ENCODE measurements at places on chromosomes 3 and 15.

GRCh38 chr15:36881516-36881915 is 218.8 kb downstream of the MEIS2 start:
- DNase-seq, result no peak

GRCh38 chr3:188043891-188044290 is 110.1 kb upstream of the LPP start:
- DNase-seq, result no peak

DNA sequence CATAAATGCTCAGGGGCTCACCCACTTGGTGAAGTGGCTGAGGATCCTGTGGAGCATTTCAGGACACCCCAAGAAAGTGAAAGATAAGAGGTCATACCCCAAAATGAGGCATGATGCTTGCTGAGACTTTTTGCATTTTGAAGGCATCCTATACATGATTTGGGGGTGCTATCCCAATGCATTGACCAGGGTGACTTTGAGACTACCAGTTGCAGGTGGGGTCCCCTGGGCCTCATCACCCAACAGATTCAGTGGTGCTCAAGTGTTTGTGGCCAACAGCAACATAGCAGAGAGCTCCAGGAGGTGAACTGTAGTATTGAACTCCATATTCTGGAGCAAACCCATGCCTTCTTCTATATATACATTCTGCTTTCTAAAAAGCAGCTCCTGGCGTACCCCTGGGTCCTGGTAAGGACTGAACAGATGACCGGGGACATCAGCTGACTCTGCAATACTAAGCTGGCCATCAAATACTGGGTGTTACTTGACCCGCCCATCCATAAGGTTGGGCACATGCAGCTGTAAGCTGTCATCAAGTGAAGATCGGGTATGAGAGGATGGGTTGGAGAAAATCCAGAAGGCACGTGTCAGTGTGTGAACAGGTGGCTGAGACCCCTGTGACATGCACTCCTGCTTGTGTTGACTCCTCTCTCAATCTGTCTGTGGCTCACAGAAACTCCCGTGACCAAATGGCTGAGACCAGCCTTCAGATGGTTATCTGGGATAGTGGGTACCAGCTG is 143.3 kb downstream of the KLF13 start:
- DNase-seq, result no peak

DNA sequence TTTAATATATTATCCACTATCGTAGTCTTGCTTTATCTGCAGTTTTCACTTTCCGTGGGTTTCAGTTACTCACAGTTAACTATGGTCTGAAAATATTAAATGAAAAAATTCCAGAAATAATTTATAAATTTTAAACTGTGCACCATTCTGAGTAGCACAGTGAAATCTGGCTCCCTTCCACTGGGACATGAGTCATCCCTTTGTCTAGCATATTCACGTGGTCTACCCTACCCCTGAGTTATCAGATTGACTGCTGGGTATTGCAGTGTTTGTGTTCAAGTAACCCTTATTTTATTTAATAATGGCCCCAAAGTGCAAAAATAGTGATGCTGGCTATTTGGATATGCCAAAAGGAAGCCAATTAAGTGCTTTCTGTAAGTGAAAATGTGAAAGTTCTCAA is 539.5 kb upstream of the AGTR1 start:
- no peak for DNase-seq

DNA sequence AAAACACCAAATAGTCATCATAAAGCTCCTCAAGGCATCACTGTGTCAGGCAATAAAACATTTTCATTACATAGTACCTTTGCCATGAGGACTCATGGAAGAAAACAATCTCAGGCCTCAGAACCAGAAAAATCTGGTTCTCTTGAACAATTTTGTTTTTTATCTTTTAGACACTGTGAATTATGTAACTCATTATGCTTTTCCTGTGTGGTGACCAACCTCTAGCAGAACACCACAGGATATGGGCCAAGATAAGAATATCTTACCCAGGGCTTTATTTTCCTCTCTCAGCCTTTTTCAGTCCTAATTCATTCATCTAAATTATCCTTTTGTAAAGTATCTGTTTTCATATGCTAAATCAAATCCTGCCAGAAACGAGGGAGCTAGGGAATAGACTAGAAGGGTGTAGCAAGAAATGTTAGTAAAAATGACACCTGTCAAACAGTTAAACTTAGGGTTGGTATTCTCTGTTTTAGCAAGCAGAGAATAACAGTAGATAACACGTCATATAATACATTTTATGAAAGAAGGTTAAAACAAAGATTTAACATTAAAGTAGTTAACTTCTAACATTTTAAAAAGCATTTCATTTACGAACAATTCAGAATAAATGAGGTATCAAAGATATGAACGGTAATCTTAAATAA is 111.1 kb downstream of the FBXL22 start:
- DNase-seq, result no peak

DNA sequence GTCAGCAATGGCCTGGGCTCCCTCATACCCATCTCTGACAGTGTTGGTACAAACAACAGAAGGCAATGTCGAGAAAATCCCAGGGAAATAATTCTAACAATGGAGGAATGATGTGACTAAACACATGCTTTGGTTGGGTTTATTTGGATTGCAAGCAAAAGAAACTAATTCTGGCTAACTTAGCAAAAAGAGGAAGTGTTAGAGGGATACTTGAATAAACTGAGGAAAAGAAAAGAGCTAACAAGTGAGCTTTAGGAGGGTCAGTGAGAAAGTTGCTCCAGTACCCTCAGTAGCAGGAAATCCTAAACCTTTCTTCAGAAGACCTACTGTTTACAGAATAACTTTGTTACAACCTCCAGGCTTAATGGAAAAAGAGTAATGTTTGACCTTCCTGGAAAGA is 264.6 kb upstream of the WNT5A start:
- DNase-seq, result no peak

DNA sequence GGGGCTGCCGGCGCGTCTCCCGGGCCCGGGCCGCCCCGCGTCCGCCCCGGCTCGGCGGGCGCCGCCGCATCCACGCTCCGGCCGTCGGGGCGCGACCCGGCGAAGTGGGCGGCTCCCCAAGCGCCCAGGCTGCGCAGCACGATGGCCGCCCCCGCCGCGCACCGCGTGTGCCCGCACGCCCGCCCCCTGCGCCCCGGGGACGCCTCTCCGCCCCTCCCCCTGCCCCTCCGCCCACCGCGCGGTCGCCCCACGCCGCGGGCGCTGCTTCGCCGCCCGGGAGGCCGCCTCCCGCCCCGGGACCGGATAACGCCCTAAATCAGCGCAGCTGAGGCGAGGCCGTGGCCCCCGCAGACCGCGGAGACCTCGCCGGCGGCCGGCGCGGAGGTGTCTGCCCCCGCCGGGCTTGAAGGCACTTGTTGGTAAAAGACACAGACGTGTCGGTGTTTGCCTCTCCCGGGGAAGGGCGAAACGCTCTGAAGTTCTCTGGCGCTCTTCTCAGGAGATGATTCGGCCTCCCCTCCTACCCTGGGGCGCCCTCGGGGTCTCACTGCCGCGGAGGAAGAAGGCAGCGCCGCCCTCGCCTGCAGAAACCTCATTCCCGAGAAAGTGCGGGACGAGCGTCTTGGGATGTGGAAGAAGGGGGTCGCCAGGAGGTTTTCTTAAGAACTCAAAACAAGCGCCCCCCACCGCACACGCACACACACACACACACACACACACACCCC is at the start of gene BNC1:
Gene BNC1, minus strand, starts transcription at position 106 of the 725 bp plus-strand sequence. Its CDS starts 36 bp downstream, at position 70.
- DNase-seq, result no peak

- DNase-seq, result no peak
Observed at GRCh38 chr3:126351086-126351770, 6.0 kb downstream of the KLF15 start.

DNA sequence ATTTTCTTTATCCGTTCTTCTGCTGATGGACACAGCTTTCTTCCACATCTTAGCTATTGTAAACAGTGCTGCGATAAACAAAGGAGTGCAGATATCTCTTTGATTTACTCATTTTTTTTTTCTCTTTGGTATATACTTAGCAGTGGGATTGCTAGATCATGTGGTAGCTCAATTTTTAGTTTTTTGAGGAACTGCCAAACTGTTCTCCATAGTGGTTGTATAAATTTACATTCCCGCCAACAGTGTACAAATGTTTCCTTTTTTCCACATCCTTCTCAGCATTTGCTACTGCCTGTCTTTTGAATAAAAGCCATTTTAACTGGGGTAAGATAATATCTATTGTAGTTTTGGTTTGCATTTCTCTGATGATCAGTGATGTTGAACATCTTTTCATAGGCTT is 196.8 kb upstream of the ZNF717 start:
- DNase-seq, result no peak

DNA sequence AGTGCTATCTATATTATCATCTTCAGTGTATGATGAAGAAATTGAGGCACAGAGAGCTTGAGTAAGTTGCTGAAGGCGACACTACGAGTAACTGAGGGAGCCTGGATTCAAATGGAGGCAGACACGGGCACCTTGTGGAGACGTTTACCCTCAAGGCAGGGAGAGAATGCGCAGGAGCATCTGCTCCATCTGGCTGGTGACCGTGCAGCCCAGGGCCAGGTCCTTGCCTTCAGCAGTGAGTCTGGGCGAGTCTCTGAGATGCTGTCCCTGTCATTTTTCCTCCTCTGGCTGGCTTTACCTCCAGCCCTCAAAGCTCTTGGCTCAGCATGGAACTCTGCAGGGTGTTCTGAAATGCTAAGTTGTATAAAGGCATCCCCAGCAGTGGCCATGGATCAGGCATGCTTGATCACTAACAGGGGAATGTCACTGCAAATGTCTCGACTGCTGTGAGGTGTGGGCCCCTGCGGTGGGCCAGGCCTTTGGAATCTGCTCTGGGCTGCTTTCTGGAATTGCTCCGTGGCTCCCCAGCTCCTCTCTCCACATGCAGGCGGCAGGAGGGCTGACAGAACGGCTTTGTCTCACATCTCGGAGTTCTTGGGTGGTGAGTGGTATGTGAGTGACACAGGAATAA is 19.7 kb downstream of the SPSB4 start:
- DNase-seq, result no peak

DNA sequence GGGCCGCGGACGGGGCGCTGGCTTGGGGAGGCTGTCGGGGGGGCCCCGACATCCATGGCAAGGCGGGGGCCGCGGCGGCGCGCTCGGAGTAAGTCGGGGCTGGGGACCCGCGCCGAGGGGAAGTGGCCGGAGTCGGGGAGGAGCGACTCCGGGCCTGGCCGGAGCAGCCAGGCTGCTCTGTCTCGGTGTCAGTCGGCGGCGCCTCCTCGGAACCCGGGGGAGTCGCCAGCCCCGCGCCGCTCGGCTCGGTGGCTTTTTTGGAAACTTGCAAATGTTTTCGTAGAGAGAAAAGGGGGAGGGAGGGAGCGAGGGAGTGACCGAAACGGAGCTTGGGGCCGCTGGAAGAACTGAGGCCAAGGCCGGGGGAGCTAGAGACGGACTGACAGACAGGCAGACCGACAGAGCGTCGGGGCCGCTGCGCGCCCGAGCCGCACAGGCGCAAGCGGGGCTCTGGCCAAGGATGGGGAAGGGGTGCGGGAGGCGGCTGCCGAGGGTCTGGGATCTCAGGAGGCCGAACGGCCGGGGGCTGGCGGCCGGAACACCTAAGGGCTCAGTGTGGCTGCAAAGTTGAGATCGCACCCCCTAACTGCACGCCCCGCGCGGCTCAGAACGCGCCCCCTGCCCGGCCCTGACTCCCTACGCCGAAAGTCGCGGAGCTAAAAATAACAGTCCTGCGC is 5.0 kb downstream of the PTH1R start:
- no peak for DNase-seq

DNA sequence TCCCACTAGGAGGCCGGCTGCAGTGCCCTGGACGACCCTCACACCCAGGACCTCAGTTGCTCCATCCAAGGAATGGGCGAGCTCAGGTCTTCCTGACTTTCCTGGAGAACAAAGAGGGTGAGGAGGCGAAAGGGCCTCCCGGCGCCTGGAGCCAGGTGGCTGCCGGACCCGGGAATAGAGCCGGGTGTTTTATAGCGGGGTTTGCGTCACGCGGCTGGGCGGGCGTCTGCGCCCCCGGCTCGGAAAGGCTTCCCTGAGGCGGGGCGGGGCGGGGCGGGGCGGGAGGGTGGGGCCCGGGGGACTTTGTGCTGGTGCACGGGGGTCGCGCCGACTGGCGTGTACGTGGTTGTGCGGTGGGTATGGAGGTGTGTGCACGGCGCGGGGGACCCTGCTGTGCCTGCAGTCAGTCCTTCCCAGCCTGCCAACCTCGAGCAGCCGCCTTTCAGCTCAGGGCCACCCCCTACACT is 4.6 kb upstream of the PRKCD start:
- no peak for DNase-seq

DNA sequence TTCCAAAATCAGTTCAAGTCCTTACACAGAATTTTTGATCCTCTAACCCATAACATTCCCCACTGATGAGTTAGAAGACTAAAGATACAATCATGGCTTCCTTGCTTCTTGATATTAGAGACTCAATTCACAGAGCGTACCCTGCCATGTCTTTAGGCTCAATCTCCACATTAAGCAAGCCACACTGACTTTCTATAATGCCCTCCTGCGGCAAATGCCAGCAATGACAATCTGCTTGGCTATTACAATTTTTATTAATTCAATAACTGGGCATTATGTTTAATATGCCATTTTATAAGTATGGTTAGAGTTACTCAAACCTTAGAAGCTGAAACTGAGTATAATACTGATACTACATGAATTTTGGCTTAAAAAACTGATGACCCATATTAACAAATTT is 479.7 kb upstream of the NR2F2 start:
- DNase-seq, result no peak

DNA sequence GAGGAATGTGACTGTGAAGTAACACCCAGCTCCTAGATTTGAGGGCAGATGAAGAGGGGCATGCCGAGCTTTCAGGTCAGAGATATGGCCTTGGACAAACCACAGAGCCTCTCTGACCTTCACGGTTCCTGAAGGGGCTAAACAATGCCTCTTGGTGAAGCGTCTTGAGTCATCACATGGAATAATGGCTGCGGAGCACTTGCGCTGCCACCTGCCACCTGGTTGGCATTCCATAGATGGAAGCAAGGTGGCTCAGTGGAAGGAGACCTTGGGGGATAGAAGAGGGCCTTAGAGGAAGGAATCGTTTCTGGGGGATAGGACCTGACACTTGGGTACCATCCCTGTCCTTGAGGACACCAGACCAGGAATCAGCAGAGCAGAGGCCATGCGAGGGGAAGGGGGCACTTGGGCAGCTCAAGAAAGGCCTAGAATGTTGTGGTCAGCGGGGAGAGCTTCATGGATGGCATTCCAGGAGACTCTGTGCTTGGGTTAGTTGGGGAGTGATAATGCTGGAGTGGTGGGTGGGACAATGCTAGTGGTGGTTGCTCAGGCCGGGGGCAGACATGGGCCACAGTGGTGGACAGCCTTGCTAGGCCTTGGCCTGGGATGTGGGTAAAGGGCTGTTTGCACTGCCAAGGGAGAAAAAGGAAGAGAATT is 12.6 kb downstream of the MRAS start:
- no peak for DNase-seq

DNA sequence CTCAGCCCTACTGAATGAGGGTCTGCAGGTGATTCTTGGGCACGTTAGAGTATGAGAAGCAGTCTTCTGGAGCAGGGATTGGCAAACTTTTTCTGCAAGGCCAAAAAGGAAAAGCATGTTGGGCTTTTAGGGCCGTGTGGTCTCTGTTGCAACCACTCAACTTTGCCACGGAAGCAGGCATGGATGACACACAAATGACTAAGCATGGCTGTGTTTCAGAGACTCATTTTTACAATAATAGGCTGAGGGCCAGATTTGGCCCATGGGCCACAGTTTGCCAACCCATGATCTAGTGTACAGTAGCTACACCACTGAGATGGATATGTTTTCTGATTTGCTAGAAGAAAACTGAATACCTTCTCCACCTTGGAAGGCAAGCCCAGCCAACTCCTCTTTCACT is 66.1 kb upstream of the PRICKLE2 start:
- DNase-seq, result no peak

Data from activated CD4-positive, alpha-beta T cell treated with anti-CD3 and anti-CD28 coated beads, Interleukin-2, amount 50 U/mL, for 24 hours (primary cell).